Small intestine (tissue), 16 donors: ENCODE measurements at places on chromosomes 1 and 21.

DNA sequence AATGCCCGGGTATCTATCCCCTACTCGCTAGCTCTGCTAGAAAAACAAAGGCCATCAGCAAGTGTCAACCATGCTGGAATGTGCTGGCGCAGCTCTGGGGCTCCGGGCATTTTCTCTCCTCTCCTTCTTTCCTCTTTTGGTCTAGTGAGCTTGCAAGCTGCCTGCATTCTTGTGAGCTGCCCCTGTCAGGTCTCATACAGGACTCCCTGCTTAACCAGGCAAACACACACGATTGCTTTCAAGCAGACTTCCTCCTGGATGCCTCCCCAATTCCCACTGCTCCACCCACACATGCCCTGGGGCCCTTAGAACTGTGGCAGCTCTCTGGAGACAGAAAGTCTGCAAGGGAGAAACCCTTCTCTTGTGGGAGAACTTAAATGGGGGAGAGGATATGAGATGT lies 35.7 kb upstream of the SUCO start:
- no peak for DNase-seq

DNA sequence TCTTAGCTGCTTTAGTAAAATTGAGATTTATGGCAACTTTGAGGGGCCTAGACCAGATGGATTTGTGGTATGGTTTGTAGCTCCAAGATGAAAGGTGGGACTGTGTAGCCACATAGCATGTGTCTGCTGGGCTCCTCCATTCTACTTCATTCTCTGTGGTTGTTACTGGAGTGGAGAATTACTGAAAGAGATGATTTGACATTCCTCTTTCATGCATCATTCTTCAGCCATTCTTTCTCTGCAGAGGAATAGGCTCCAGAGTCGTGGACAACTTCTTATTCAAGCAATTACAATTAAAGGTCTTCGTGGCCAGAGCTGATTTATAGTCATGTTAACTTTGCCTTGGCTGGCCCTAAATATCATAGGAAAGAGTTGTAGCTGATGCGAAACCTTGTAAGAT lies 328.9 kb downstream of the PAPPA2 start:
- DNase-seq = no peak

DNA sequence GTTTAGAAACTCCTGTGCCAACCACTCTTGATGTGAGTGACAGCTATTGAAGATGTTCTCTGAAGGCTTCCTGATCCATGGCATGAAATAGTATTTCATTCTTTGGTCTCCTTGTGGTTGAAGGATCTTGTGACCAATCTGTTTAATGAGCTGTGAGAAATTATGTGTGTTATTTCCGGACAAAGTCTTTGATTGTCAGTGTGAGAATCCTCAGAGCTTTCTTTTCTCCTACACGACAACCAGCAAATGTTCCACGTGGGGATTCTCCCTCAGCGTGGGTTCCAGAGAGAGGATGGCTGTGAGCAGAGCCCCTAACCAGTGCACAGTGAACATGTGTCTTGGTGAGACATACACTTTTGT lies 45.0 kb upstream of the HOOK1 start:
- no peak for DNase-seq

DNA sequence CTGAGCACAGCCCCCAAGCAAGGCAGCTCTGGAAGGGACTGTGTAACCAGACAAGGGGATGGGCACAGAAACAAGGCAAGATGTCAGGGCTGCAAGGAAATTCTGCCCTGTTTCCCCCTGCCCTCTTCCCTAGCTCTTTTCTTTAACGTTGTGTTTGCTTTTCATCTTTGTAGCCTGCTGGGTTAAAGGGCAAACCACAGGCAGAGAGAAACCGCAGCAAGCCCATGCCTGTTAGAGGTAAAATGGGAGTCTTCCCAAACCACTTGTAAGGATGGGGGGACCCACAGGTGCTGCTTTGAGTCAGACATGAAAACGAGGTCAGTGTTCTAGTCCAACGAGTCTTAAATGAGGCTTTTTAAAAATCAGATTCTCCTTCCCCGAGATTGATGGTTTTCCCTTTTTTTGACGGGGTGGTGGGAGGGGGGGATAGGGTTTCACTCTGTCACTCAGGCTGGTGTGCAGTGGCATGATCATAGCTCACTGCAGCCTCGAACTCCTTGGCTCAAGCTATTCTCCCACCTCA lies 13.3 kb downstream of the TGFBR3 start:
- DNase-seq = peak; percentile 11

GRCh38 chr1:147625362-147625995 lies 44.8 kb downstream of the ACP6 start:
- DNase-seq = peak; percentile 31

GRCh38 chr1:94989911-94990473 lies 63.1 kb upstream of the CNN3 start:
- DNase-seq = no peak

DNA sequence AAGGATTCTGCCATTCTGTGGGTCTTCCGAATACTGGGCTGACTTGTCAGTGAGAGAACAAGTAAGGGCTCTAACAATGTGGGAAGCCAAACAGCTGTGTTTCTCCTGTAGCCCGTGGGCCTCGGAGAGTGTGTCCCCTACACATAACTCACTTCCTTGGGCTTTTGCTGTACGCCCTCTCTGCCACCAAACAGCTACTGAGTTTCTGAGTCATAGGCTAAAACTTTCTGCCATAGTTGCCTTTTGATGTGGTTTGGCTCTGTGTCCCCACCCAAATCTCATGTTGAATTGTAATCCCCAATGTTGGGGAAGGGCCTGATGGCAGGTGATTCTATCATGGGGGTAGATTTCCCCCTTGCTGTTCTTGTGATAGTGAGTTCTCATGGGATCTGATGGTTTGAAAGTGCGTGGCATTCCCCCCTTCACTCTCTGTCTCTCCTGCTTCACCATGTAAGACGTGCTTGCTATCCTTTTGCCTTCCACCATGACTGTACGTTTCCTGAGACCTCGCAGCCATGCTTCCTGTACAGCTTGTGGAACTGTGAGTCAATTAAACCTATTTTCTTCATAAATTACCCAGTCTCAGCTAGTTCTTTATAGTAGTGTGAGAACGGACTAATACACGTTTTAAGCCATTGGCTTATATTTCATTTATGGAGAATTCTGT lies 194.8 kb upstream of the HMCN1 start:
- DNase-seq = no peak

DNA sequence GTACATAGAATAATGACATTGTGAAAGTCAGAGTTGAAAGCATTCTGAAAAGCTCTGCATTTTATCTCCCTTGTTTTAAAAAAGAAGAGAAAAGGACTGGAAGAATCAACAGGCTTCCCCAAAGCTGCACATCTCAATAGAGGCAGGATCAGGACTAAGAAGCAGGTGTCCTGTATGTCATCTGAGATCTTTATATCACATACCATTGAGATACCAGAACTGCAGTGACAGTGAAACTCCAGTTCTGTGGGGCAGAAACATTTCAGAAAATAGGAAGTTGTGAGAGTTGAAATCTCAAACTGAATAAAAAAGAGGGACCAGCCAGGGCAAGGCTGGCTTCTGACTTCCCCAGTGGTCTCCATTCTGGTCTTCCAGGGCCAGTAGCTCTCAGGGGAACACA lies 33.0 kb upstream of the SH2D1B start:
- no peak for DNase-seq

GRCh38 chr1:57337623-57338022 lies 86.2 kb downstream of the DAB1 start:
- no peak for DNase-seq

GRCh38 chr1:8517661-8518489 lies 200.0 kb downstream of the SLC45A1 start:
- no peak for DNase-seq

DNA sequence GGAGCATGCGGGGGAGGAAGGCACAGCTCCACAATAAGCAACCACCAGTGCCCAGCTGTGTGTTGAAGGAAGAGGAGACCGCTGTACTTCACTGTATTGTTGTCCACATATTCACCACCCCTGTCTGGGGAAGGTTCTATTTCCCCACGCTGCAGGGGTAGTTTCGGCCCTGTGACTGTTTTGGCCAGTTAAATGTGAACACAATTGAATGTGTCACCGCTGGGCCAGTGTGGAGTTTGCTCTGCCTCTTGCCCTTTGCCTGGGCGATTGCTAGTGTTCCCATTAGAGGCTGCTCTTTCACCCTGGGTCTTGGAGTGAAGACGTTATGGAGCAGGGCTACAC lies 32.6 kb downstream of the UBE4B start:
- peak; percentile 88 for DNase-seq

DNA sequence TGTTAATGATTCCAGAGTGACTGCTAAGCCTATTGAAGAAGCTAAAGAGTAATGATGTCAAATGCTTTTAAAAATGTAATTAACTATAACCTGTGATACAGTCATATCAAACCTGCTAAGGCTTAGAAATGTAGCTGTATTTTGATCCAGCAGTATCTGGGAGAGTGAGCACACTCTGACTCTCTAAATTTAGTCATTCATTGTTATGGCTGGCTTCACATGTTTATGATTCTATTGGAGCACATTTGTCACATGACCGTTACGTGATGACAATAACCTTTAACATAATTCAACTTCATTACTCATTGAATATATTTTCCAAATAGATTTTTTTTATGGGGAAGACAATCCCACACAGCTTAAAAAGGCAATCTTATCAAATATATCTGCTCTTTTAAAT lies 587.1 kb downstream of the LMO4 start:
- DNase-seq = no peak

DNA sequence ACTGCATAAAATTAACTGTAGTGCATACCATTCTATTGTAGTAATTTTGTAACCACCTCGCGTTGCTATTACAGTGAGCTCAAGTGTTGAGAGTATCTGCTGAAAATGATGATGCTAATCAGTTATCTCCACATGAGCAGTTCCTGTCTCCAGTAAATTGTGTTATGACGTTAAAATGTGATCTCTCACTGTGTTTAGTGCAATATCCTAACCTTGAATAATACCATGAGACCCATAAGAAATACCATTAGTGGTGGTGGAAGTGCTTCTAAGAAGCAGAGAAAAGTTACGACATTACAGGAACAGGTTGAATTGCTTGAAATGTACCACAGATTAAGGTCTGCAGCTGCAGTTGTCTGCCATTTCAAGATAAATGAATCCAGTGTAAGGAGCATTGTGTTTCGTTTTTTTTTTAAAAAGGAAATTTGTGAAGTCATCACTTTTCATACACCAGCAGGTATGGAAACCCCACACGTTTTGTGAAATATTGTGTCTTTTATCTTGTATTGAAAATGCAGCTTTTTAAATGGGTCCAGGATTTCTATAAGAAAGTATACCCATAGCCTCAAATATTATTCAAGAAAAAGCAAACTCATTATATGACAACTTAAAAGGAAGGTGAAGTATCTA lies 72.5 kb downstream of the ANGPTL1 start:
- no peak for DNase-seq

GRCh38 chr1:245409341-245410195 lies 254.8 kb downstream of the KIF26B start:
- peak; percentile 64 for DNase-seq

GRCh38 chr1:9759939-9760338 lies 63.8 kb downstream of the CLSTN1 start:
- DNase-seq = no peak

DNA sequence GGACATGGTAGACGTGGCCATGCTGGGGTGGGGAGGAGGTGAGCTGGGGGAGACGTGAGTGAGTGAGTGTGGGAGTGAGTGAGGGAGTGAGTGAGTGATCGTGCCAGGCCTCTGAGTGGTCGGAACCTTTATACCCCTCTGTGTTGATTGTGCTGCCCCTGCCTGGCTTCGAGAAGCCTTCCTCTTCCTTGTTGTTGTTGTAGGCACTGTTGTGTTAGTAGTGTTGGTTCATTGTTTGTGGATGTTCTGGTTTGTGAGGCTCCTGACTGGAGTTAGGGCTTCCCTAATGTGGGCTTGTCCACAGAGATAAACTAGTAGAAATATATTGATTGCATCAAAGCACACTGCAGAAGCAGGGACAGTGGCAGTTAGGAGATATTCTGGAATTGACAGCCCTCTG lies at the start of gene KRTAP10-3:
TSS of gene KRTAP10-3 (minus strand) at position 101 of the 400 bp plus-strand sequence. CDS start at position 21, 80 bp downstream.
- no peak for DNase-seq

DNA sequence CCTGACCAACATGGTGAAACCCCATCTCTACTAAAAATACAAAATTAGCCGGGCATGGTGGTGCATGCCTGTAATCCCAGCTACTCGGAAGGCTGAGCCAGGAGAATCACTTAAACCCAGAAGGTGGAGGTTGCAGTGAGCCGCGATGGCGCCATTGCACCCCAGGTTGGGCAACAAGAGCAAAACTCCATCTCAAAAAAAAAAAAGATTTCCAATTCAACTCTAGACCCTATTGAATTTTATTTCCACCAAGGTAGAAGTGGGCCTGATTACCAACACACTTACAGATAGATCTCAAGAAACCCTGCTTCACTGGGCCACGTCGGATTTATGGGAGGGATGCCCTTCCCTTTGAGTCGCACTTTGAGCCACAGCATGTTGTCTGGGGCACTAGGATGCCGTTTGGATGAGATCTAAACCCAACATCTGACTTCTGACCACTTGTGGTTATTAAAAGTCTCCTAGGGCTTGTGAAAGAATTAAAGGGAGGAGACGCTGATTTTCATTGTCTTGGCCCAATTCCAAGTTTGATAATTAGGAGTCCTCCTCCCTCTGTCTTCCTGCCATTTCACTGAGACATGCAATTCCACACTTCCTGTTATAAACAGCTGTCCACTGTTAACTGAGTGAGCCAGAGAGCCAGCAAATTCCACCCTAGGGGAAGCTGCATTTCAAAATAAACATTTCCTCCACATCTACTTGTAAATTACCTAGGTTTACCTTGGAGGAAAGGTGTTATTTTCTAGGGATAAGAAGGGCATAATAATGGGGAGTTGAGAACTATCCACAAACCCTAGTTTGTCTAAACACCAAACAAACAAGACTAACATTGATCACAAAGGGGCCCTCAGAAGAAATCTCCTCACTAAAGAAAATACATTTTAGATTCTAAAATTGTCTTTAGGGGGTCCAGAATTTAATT lies 5.2 kb upstream of the RERE start:
- DNase-seq = peak; percentile 82

GRCh38 chr1:110237386-110238152 lies 27.5 kb downstream of the KCNC4 start:
- DNase-seq = no peak

GRCh38 chr1:46522184-46522968 lies 29.1 kb downstream of the KNCN start:
- no peak for DNase-seq

DNA sequence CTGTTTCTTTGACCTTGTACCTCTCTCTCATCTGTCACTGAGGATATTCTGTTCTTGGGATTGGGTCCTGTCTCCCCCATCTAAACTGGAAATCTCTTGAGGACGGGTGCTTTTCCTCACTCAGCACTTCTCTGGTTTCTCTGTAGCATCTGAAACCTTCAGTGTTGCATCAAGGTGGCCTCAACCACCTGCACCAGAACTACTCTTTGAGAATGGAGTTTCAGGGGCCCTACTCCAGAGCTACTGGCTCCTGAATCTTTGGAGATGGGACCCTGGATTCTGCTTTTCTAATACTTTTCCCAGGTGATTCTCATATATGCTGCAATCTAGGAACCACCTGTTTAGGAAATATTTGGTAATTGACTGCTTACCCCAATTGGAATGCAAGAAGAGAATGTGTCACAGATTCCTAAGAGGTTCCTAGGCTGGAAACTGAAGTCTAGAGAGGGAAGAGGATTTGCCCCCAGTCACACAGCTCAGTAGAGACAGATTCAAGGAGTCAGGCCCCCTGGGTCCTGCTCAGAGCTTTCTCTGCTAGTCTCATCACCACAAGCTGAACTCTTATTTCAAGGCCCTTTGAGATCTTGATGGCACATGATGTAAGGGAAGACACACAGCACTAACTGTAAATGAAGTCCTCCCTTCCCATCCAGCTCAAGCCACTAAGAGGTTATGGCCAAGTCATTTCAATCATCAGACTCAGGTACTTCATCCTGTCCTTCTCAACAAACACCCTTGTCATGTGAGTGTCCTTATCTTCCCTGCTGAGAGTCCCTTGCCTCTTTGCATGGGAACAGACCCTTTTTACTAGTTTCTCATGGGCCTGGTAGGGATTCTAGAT lies 48.7 kb downstream of the EIF2D start:
- no peak for DNase-seq

- no peak for DNase-seq
These were observed 128.3 kb downstream of the NOS1AP start for GRCh38 chr1:162197615-162198421.
